ENCODE measurements at places on chromosomes 7 and 10. TPM values are rescaled to one million over a fixed set of nuclear protein-coding genes. Genes with fewer than 3 reads are reported as not detected.
A peak's percentile ranks its signal among the peaks of the same experiment; 100 is the strongest.

Gene MPP7
- 11.0 TPM for polyA plus RNA-seq

Gene SMARCD3
- 182 TPM for polyA plus RNA-seq

Gene WDFY4
- polyA plus RNA-seq = 0.54 TPM

DNA sequence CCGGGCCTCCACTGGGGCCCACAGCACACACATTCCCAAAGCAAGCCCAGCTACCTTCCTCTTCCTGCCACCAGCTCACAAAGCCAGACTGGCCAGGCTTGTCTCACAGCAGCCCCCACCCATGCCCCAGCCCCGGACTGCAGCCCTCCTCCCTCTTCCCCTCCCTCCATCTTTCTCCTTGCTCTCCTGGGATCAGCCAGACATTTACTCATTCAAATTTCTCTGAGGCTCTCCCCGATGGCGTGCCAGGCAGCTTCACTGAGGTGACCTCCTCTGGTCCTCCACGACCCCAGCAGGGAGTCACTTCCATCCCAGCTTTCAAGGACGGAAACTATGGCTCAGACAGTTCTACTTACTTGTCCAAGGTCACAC is 187.5 kb downstream of the GRID1 start:
- DNase-seq = no peak

- DNase-seq = peak; percentile 49
Observed at GRCh38 chr10:78433076-78433595, 399.5 kb downstream of the RPS24 start.

- DNase-seq = no peak
Observed at GRCh38 chr7:47513741-47514241, 68.1 kb downstream of the TNS3 start.

- DNase-seq = no peak
Observed at GRCh38 chr7:108598914-108599580, 29.4 kb downstream of the DNAJB9 start.

Gene DNAJB9
- polyA plus RNA-seq = 19.4 TPM

Gene OPN4
- polyA plus RNA-seq = not detected

Gene VSTM2A
- not detected for polyA plus RNA-seq

GRCh38 chr10:77151408-77151807 is 486.2 kb downstream of the KCNMA1 start:
- DNase-seq = no peak

- DNase-seq = no peak
Observed at GRCh38 chr7:130912082-130912861, 178.3 kb upstream of the KLF14 start.

Data from aorta (tissue), 5 donors.